ENCODE measurements at places on chromosomes 11 and 22.

- DNase-seq: no peak
Measured at GRCh38 chr11:4054643-4055042, 40.0 kb upstream of the RRM1 start.

- DNase-seq: no peak
Measured at GRCh38 chr22:19517919-19518611, 6.1 kb downstream of the CLDN5 start.

- DNase-seq: no peak
Measured at GRCh38 chr11:125871391-125872137, 15.9 kb upstream of the HYLS1 start.

DNA sequence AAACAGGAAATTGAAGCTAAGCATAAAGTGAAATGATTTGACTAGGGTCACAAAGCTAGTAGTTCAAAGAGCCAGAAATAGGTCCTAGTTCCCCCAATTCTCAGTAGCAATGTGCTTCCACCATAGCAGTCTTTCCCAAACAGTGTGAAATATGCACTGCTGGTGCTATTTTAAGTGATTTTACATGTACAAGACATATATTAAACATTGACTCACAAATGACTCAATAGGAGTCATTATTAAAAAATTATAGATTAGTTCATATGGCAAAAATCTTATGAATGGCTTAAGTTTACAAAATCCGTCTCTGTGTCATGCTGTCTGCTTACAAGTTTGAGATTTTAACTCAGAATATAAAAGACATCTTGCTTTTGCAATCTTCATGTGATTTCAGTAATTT lies 21.4 kb downstream of the KIF18A start:
- no peak for DNase-seq

GRCh38 chr11:72452495-72452894 lies 18.2 kb upstream of the CLPB start:
- no peak for DNase-seq

GRCh38 chr22:28937206-28938025 lies 54.0 kb downstream of the ZNRF3 start:
- DNase-seq: no peak

DNA sequence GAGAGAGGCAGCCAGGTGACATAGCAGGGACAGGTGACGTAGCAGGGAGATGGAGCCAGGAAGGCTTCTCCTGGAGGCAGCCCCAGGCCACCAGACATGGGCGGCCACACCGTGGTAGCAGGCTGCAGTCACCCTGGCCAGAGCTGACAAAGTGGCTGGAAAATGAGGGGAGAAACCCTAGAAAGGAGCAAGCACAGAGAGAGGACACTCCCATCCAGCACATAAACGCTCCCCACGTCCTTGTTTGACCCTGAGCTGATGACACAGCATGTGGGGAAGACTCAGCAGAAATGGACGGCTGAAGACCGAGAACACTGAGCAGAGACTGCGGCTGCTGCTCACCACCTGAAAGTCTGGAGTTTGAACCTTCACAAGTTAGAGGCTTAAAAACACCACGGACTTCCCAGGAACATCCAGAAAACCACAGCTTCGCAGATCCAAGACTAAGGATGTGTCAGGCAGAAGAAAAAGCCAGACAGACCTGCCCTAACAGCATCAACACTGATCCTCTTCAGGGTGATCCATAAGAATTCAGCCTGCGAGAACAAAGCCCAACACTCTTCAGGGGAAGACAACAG lies 28.7 kb downstream of the DRD4 start:
- no peak for DNase-seq

- peak; percentile 95 for DNase-seq
Measured at GRCh38 chr22:21938071-21938822, 14.4 kb downstream of the PPM1F start.

- DNase-seq: no peak
Measured at GRCh38 chr22:50199251-50199721, 1.5 kb upstream of the SELENOO start.

DNA sequence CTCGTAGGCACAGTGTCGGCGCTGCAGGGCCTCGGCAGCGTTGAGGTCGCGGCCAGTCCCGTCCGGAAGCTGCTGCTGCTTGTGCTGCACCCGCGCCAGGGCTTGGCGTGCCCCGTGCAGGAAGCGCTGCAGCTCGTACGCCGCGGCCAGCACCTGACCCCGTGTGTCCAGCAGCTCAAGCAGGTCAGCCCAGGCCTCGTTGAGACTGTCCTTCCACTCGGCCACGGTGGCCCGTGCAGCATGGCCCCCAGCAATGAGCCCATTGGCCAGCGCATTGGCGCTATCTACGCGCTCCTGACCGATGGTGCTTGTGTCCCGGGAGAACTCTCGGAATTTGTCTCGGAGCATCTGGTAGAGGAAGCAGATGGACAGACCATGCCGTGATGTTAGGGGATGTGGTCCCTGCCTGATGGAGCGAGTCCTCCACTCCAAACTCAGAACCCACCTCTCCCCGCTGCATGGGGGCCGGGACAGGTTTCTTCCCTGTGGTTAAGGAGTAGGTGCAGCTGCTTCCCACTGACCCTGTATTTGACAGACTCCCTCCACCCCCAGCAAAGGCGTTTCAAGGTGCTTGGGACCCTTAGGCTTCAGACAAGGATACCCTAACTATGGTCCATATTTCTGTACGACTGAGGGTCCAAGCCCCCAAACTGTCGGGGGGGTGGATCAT lies 13.8 kb upstream of the RBM4B start:
- DNase-seq: no peak

Measured in Daoy (cell line).